ENCODE measurements at places on chromosomes 12 and 14. TPM values are rescaled to one million over a fixed set of nuclear protein-coding genes. Genes with fewer than 3 reads are reported as not detected.

Gene TMEM233
- 2.6 TPM for total RNA-seq

Gene TESPA1
- not detected for total RNA-seq

Gene SLC6A12
- not detected for total RNA-seq

Gene TAS2R42
- total RNA-seq, result not detected

Gene NKX2-8
- not detected for total RNA-seq

Gene ASCL1
- total RNA-seq, result not detected

Gene MFAP5
- 22.7 TPM for total RNA-seq

Gene KRT83
- not detected for total RNA-seq

Gene MYH6
- not detected for total RNA-seq

Gene GPX2
- not detected for total RNA-seq

Gene FAM216A
- total RNA-seq, result 40.6 TPM

Gene PLEKHD1
- total RNA-seq, result not detected

Gene CRACR2A
- 6.7 TPM for total RNA-seq
